ENCODE measurements at places on chromosomes 4 and X.
A peak's percentile ranks its signal among the peaks of the same experiment; 100 is the strongest.

DNA sequence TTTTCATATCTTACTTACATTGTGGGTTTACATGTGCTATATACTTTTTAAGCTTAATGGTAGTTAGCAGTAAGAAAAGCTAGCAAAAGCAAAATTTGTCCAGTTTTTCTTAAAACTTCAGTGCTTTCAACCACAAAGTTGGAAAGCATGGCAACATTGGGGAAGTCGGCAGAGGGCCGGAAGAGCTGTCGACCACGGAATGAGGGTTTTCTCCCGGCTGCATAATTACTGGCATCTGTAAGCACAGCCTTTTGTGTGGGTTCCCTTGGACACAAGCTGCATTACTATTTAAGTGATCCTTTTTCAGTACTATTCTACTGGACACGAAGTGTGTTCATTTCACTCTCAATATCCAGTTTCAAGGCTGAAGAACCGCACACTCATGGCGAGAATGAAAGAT, 560.4 kb downstream of the ANKRD50 start:
- DNase-seq: no peak

GRCh38 chr4:183806341-183806740, 98.8 kb upstream of the STOX2 start:
- DNase-seq: no peak

DNA sequence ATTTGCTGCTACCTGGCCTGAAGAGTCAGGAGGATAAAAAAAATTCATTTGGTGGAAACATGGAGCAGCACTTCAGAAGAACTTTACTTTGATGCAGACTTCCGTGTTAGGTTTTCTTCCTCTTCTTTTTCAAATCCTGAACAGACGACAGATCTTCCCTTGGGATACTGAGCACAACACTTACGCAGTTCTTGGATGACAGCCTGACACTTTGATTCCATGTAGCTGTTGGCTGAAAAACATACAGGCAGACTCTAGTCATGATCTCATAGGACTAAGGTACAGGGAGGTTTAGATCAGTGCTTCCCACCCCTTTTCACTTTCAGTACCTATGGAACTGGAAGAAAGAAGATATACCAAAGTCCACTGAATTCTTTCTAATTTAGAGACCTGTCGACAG, 9.2 kb downstream of the CMC4 start:
- no peak for DNase-seq

- no peak for DNase-seq
These were observed 134.2 kb downstream of the MAML3 start for GRCh38 chr4:140019619-140020347.

- DNase-seq: no peak
These were observed 452.5 kb downstream of the IL15 start for GRCh38 chr4:142088906-142089305.

GRCh38 chr4:1009542-1010394, 1.7 kb upstream of the FGFRL1 start:
- peak; percentile 66 for DNase-seq

DNA sequence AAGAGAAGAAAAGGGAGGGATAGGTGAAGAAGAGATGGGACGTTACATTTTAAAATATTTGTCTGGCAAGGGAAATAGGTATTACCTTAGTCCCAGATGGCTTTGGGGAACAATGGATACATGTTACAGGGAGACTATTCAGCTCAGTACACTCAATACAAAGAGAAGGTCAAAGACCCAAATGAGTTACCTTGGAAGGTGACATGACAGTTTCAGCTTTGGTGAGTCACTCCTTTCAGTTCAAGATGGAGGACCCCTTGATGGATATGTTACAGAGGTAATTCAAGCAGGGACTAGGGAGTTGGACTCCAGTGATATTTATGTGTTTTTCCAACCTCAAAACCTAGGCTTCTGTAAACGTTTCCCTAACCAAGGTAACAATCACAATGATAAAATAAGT, 5.0 kb downstream of the NOA1 start:
- no peak for DNase-seq

- no peak for DNase-seq
These were observed 82.2 kb downstream of the DCLK2 start for GRCh38 chr4:150160473-150160872.

DNA sequence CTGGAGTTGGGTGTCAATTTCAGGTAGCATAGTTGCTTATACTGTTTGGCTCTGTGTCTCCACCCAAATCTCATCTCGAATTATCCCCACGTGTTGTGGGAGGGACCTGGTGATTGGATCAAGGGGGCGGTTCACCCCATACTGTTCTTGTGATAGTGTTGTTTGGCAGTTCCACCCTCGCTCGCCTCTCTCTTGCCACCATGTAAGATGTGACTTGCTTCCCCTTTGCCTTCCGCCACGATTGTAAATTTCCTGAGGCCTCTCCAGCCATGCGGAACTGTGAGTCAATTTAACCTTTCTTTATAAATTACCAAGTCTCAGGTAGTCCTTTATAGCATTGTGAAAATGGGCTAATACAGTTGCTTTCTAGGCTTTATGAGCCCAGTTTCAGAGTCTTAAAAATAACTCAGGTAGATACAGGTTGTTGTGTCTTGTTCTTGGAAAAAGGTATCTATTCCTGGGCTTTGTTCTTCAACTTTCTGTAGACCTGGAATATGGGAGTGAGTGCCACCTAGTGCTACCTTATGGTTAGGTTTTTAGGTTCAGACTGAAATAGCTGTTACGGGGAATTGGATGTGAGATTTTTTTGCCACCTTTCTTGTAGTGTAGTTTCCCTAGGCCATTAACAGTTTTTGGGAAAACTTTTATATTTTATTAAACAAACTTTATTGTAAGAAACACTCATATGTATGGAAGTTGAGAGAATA, 15.6 kb downstream of the PGK1 start:
- DNase-seq: no peak

DNA sequence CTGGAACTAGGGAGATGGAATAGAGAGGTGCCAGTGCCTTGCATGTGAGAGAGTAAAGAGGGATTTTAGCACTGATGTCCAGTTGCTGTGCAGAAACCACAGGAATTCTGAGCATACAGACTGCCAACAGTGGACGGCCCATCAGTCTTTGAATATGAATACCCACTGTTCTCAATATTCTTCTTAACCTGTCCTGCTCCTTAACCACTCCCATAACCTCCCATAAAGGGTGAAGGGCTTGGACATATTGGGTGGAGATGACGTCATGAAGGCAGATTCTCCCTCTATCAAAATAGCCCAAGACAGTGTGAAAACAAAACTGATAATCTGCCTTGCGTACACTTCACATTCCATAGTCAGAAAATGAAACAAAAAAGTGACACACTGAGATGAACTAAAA, 1313.7 kb upstream of the PABPC4L start:
- no peak for DNase-seq

- DNase-seq: no peak
These were observed 57.4 kb upstream of the MSN start for GRCh38 chrX:65610040-65610439.

- DNase-seq: no peak
These were observed 157.5 kb upstream of the ITM2A start for GRCh38 chrX:79524642-79525041.

- no peak for DNase-seq
These were observed 250.0 kb upstream of the SLC7A11 start for GRCh38 chr4:138492176-138492575.

DNA sequence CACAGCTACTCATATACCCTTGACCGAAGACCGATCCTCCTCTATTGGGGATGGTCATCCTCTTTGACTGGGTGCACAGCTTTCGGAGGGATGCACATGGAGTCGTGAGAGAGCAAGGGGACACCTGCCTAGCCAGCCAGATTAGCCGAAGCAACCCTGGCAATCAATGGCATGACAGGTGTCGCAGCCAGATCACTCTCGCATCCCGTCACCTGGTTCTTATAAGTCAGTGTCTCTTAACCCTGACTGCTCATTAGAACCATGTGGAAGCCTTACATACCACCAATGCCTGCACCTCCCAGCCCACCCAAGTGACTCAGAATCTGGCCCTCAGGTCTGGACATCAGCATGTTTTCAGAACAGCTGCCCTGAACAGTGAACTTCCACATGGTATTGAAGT, 249.7 kb downstream of the EVC2 start:
- DNase-seq: no peak

DNA sequence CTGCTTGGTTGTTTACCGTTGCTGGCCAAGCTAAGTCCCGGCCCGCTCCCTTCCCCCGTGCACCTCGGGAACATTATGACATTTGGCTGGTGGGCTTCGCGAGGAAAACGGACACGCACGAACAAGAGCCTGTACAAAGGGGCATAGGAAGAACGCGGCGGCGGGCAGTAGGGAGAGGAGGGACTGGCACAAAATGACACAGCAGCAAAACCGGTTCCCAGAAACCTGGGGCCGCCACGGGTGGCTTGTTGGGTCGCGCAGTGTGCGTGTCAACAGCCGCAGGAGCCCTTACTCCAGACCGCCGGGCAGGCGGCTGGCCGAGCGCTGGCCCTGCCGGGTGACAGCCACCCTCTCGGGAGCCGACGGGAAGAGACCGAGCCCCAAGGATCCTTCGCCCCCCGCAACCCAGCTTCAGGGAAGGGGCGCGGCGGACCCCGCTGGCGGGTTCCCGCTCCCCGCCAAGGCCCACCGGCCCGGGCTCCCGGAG, 1.6 kb upstream of the LIN54 start:
- no peak for DNase-seq

DNA sequence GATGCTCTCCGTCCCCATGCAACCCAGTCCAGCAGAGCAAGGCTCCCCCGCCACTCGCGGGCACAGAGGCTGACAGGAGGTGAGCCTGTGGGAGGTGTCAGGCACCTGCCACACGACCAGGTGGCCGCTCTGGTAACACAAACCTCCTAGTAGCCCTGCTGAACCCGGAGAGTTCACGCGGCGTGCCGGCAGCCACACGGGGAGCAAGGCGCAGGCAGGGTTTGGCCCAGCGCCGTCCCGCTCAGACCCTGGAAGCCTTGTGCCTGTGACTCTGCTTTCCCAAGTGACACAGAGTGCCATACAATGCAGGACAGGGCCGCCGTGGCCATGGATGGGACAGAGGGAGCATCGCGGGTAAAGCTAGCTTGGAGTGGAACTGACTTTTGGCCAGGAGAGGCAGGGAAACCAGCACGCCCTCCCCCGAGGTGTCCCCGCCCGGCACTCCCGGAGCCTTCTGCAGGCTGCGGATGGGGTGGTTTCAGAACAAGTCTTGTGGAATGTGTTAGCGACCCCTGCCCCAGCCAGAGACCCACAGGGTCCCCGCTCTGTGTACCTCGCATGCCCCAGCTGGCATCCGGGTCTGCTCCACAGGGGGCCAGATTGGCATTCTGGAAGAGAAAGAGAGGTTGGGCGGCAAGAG, 44.7 kb upstream of the AFAP1 start:
- DNase-seq: no peak

DNA sequence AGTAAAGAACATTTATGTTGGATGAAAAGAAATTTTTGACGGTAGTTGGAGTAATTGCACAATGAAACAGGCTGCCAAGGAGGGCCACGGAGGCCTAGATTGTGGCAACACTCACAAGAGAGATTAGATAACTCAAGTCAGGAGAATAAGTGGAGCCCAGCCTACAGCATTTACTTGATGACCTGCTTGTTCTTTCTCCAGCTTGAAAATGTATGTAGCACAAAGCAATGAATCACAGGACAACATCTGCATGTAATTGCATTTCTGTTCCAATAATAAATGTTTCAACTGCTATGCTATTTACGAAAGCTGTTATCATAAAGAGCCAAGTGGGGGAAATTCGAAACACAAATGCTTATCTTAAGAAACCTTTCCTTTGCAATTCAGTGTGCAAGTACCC, 221.2 kb upstream of the MID1 start:
- DNase-seq: no peak

DNA sequence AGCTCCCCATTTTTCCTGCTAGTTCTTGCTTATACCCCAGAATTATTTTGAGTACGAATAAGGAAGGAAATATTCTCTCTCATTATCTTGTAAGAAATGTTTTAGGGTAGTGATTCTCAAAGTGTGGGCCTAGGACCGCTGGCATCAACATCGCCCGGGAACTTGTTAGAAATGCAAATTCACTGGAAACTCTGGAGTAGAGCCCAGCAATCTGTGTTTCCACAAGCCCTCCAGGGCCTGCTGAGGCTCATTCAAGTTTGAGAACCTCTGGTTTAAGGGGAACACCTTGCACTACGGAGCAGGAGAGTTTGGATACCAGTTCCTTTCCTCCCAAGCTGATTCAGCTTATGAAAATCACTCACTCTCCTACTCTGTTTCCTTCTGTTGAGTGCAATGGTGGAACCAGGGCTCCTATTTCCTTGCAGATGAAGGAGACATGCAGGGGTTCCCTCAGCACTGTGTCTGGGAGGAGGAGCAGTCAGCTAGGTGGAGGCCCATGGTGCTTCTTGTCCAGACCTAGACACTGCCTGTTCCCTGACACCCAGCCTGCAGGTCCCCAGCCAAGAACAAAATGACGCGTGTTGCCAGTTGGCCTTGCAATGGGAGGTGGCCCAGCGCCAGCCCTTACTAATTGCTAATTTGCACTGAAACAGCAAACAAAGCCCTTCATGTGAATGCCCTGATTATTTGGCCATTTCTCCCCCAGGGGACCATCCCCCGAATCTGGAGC, 68.5 kb downstream of the CYTL1 start:
- DNase-seq: no peak

GRCh38 chr4:112509243-112510141, 6.5 kb downstream of the NEUROG2 start:
- DNase-seq: no peak

GRCh38 chrX:4253092-4253491, 539.6 kb upstream of the PRKX start:
- no peak for DNase-seq

DNA sequence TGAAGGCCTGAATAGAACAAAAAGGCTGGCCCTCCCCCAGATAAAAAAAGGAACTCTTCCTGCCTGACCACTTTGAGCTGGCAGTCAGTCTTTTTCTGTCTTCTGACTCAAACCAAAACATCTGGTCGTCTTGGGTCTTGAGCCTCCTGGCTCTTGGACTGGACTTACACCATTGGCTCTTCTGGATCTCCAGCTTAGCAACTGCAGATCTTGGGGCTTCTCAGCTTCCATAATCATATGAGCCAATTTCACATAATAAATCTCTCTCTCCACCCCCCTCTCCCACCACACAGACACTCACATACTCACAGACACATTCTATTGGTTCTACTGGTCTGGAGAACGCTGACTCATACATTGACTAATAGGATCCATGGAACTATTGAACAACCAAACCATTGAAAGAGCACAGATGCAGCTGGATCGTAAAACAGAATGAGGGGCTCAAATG, 15.6 kb upstream of the CWH43 start:
- DNase-seq: no peak

DNA sequence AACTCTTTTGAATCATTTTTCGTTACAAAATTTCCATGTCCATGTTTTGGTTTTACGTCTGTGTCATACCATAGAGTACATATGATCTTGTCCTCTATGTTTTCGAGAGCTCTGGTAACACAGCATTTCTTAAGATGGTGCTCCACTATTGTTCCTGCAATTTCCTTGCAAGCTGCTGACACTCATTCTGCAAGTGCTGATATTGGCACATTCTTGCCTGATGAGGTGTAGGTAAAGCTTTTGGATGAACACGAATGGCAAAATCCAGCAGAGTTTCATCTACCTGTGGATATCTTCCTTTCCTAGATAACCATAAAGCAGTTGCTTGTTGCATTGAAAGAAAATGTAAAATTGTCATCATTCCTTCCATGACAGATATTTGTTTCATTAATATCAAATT, 41.3 kb downstream of the MAGEB17 start:
- no peak for DNase-seq

Measured in activated CD4-positive, alpha-beta T cell treated with anti-CD3 and anti-CD28 coated beads for 4 hours (primary cell).